AG04450 (cell line): ENCODE measurements at places on chromosomes 16 and 17.

GRCh38 chr17:21376081-21376758 lies at the start of gene KCNJ12:
TSS of gene KCNJ12 (plus strand) at chr17:21376357. CDS start at chr17:21415343, 38,986 bp downstream.
- DNase-seq, result no peak

DNA sequence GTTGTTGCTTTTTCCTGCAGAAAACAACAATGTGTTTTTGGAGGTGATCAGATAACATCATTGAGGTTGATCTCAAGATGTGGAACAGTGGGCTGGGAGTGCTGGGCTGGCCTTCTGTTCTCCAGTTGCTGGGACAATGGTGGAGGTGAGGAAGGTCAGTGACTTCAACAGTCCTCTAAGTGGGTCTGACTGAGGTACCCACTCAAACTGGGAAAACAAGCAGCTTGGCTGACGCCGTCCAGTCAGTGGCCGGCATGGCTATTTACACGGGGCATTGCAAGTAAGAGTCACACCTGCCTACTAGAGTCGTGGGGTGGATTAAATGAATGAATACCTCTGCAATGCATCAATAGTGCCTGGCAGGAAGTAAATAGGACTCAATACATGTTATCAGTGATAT lies 386.7 kb upstream of the ZFHX3 start:
- no peak for DNase-seq

GRCh38 chr17:50278526-50279180 lies 4.4 kb downstream of the TMEM92 start:
- no peak for DNase-seq

GRCh38 chr16:180101-180675 lies at the start of gene HBQ1:
TSS of gene HBQ1 (plus strand) at chr16:180459. CDS start at chr16:180487, 28 bp downstream.
- DNase-seq, result no peak

DNA sequence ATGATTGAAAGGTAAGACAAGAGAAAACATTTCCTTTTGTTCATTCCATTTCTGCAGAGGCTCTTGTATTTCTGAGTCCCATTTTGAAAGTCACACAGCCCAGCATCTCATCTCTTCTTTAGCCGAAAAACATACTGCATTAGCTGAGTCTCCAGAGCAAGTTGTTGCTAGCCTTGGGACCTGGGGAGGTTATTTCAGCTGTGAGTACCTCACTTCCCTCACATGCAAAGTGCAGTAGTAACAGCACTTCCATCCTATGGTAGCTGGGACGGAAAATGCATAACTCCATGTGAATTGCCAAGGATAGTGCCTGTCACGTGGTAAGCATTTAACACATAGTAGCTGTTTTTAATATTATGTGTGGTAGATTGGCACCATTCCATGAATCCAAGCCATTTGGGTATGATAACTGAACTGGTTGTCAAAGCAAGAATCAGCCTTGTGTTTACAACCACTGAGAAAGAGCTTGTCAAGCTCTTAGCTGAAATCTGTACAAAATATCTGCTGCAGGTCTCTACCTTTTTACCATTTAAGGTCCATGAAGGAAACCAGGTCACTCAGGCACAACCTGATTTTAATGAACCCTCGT lies 345.7 kb downstream of the CDH13 start:
- DNase-seq, result no peak

DNA sequence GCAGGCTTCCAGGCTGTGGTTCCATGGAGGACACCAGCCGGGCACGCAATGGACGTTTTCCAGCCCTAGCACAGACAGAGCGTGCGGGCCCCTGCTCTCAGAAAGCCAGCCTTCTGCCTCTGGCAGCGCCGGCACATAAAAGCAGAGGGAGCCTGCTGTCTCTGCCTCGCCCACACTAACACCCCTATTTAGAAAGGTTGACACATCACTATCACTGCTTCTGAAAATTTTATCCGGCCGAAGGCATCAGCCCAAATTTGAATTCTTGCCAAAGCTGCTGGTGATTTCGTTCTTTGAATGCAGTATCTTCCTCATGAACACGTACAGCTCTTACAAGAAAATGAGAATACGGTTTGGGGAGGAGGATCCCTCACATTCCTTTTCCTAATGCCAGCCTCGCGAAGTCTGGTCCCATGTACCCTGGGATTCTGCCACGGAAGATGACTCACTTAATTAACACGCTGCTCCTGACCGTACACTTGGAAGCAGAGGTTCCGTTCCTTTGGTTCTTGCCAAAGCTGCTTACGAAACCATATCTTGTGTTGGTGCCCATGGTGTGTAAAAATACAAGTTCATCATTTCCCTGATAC lies 1.3 kb upstream of the RAB11FIP3 start:
- peak; percentile 74 for DNase-seq

DNA sequence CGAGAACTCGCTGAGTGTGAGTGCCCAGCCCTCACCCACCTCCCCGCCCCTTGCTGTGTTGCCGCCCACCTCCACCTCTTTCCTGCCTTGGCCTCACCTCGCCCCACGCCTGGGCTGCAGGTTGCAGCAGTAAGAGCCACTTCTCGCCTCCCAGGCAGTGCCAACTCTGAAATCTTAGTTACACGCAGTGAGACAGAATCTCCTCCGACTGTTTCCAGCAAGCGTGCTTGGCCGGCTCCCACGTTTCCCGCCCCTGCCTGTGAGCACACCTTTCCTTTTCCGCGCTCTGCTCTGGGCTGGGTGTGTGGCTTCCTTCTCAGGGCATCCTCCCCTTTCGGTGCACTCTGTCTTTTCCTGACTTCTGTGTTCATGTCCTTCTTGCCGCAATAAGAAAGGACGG lies 5.7 kb downstream of the ENGASE start:
- DNase-seq, result no peak

GRCh38 chr16:88284626-88285513 lies 97.9 kb upstream of the ZNF469 start:
- DNase-seq, result no peak

- DNase-seq, result no peak
Observed at GRCh38 chr17:50397919-50398285, 579 bp upstream of the LRRC59 start.

DNA sequence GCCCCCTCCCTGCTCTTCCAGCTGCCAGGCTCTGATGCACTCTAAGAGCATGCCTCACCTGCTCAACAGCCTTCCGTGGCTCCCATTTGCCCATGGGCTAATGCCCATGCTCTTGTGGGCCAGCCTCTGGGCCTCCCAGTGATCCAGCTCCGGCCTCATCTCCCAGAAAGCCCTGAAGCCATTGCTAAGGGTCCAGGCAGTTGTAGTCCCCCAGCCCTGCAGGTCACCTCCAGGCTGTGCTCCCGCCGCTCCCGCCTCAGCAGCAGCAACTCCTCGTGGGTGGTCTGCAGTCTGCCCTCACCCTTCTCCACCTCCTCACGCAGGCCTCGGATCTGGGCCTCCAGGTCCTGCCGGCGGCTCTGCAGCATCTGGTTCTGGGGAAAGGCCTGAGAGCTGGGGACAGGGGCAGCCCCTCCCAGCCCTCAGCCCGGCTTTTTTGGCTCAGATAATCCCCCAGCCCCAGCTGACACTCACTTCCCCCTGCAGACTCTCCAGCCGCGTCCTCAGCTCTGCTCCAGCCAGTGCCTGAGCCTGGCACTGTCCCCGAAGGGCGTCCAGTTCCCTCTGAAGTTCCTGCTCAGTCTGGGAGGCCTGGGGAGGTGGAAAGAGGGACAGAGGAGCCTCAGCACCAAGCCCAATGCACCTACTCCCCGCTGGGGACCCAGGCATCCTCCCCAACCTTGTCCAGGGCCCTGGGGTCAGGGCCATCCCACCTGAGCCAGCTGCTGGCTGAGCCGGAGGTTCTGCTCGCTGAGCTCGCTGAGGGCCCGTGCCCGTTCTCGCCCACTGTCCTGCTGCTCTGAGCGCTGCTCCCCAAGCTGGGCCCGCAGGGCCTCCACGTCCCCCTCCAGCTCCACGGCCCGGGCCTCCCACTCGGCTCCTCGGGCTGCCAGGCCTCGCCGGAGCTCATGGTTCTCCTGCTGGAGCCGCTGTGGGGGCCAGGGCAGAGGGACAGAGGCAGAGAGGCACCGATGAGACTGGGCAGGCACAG lies 6.2 kb downstream of the BICDL2 start:
- no peak for DNase-seq

DNA sequence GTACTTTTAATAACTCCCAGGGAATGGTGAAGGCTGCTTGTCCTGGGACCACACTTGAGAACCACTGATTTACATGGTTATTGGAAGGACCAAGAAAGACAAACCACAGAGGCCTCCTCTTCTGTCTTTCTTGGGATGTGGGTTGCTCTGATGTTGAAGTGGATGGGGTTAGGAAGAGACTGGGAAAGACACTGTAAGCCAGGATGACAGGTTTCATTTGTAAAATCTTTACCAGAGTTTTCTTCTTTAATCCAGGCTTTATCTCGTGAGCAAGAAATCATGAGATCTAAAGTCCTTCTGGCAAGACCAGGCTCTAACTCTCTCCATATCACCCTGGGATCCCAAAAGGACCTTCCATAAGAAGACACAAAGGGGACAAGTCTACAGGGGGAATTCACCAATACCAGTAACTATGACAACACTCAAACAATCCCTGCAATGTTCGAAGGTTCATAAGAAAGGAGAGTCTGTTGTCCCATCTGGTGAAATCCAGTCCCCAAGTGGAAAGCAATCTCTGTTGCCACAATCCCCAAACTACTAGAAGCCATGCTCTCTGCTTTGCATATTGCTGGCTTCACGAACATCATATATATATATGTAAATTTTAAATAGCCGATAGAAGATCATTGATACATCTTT lies 44.8 kb upstream of the CDRT4 start:
- DNase-seq, result no peak

DNA sequence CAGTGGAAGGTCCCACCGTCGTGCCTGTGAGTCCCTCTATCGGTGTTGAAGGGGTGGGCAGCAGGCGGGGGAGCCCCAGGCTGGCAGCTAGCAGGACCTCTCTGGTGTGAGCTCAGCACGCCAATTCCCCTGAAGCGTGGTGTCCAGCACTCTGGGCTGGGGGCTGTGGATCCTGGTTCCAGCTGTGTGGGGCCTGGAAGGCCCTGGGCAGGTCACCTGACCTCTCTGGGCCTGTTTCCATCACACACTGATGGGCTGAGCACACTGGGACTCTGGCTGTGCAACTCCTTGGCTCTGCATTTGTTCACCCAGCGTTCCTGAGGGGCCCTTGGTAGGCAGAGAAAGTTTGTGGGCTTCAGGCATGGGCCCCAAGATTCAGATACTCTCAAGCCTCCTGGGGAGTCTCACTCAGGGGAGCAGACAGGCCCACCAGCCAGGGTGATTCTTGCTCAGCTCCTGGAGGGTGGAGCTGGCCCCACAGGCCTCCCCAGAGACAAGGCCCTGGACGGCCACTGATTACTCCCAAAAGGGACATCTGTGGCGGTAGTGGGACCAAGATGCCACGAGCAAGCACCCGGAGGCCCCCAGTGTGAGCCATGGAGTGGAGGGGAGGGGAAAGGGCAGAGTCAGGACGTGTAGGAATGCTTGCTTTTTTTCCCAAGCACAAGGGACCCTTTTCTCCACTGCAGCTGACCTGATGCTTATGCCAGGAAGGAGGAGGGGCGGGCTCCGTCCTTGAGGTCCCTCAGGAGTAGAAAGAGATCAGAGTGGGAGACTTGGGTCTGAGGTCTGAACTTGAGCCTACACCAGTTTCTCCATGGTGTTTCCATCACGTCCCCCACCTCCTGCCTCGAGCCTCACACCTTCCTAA lies 8.5 kb downstream of the SCGB1C2 start:
- no peak for DNase-seq

DNA sequence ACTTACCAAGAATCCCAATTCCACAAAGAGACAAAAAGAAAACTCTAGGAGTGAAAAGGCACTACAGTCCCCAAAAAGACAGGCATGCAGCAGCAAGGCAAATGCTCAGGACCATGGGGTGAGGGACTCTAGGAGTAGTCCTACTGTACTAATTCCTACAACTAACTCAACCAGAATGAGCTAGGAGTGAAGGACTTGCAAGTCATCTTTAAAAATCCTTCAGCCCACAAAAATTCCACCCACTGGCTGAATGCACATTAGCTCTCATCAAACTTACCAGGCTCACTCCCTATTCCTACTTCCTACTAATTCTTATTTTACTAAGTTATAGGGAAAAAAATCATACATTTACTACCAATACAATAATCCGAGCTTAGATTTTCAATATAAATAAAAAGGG lies 141.7 kb upstream of the C17orf78 start:
- no peak for DNase-seq

DNA sequence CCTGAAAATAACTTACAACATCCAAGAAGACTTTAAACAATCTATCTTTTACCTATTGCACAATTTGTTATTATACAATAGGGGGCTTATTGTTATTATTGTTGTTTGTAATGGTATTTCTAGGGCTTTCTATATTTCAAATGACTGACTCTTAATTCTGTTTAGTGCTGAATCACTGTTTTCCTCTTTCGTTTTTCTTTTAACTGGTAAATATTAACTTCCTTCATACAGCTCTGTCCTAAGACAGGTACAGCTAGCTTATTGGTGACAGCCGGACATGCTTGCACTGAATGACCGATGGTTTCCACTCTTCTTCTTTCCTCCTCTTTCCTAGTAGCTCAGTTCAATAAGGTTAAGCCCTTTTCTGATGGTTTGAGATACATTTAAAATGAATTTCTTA lies 11.6 kb downstream of the KRTAP9-7 start:
- no peak for DNase-seq

DNA sequence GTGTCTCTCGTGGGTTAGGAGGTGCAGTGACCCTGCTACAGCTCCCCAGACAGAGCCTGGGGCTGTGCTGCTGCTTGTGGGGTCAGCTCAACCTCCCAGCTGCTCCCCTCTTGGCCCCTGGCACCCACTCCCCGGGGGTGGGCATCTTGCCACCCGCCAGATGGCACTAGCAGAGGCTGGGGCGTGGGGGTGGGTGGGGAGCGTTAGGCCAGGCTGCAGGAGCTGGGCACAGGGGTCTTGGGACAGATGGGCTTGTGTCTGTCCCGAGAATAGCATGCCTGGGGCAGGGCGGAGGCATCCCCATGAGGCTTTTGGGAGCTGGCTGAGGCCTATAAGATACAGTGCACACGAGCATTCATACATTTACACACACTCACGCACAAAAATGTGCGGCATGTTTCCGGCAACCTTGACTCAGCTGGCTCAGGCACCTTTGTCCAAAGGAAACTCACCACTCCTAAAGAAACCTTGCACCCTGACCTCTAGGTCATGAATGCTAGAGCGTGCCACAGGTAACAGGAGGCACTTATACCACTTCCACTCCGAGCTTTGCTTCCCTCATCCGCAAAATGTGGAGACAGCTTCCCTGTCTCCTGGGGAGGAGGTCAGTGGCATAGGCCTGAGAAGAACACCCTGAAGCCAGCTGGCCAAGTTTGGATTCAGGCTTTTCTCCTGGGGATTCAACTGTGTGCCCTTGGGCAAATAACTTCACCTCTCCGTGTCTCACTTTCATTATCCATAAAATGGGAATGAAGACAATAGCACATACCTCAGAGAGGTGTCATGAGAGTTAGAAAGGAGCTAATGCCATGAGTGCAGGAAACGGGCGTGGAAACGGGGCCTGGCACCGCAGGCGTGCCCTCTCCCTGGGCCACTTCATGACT lies 78.9 kb upstream of the LHX1 start:
- no peak for DNase-seq

- DNase-seq, result no peak
Observed at GRCh38 chr16:53378138-53378537, 56.1 kb upstream of the RBL2 start.

GRCh38 chr17:17835415-17836249 lies 1.2 kb downstream of the SREBF1 start:
- DNase-seq, result no peak

DNA sequence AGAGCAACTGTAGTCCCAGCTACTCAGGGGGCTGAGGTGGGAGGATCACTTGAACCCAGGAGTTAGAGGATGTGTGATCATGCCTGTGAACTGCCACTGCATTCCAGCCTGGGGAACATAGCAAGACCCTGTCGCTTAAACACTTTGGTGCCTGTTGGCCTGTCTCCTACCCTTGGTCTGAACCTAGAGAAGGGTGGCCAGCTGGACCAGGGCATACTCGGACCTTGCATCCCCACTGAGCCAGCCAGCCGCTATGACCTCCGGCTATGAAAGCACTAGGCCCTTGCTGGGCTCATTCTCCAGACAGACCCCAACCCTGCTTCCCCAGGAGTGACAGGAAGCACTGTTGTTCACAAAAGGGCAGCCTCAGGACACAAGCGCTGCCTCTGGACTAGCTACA lies 4.6 kb downstream of the IFT20 start:
- no peak for DNase-seq
